ENCODE measurements at places on chromosomes 6 and 20. TPM values are rescaled to one million over a fixed set of nuclear protein-coding genes. Genes with fewer than 3 reads are reported as not detected.

GRCh38 chr20:10654630-10655029, 19.2 kb downstream of the JAG1 start:
- no peak for DNase-seq

- no peak for DNase-seq
Measured at GRCh38 chr6:53530346-53530745, 14.6 kb downstream of the GCLC start.

DNA sequence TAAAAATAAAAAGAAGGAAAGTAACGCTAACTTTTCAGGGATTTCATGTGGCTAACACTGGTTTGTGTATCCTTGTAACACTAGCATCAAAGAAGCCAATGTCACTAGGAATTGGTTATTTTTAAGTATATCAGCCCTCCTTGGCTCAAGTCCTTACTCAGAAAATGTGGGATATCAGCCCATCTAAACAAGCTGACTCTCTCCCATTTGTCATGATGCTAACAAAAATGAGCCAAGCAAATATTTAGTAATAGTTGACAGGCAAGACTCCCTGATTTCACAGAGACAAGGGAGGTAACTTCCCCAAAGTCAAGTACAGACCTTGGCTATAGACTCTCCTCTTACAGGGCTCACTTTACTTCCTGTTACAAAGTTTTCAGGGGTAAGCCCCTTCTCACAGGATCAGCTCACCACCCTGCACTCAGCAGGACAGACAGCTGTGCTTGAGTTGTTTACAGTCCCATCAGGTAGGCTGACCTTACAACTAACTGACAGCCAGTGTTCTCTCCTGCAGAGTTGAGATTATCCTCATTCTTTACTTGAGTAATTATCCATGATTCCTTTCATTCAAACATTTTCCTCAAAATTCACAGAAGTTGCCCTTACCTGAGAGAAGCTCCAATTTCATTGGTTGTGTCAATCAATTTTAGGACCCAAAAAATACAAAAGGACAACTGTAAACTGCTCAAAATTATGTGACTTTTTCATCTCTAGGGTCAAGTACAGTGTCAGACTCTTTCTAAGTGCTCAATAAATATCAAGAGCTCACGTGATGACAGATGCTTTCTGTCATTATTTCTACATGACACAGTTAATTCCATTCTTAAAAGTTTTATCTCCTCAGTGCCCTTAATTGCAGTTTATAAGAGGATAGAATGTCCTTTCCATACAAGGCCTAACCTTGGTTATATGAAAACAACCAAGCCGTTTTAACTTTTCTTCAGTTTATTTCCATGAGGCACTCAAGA, 38.1 kb upstream of the BMP5 start:
- DNase-seq, result no peak

DNA sequence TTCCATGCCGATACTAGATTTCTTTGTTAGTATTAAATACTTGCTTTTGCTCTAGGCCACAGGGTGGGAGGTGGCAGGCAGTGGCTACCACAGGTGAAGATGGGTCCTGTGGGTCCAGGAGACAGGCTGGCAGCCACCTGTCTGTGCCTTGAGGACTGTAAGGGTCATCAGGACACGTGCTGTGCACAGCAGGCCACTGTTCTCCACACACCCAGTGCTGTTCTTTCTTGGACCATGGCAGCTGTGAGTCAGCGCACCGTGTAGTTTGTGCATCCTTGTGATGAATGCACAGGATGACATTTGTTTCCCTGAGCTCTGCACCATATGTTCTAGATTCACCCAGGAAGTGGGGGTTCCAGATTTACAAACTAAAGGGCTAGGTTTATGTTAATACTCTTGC, 317.0 kb downstream of the ZFAND3 start:
- DNase-seq, result no peak

GRCh38 chr20:60837173-60837770, 414.8 kb upstream of the CDH4 start:
- DNase-seq, result no peak

Gene MOG
- 22.6 TPM for total RNA-seq
